T-cell (primary cell): ENCODE measurements at places on chromosomes 3 and 15.

- peak; percentile 54 for DNase-seq
These were observed 24.2 kb downstream of the PXYLP1 start for GRCh38 chr3:141255846-141256261.

GRCh38 chr3:21477541-21478288 is 273.3 kb downstream of the ZNF385D start:
- no peak for DNase-seq

DNA sequence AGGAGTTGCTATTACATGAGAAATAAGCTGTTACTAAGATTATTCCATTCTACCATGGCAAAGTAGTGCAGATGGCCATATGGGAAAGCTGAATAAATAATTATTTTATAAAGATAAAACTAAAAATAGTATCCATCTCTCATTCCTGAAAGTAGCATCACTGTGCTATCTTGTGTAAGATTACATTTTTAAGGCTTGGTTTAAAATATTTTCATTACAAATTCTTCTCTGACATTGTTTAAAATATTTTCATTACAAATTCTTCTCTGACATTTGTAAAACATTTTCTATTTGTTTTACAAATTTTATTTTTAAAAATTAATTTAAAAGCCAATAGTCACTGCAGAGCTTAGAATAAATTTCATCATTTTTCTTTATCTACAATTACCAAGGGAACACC is 665.5 kb upstream of the NAALADL2 start:
- no peak for DNase-seq

- DNase-seq: no peak
These were observed 28.9 kb downstream of the CSTA start for GRCh38 chr3:122353893-122354401.

DNA sequence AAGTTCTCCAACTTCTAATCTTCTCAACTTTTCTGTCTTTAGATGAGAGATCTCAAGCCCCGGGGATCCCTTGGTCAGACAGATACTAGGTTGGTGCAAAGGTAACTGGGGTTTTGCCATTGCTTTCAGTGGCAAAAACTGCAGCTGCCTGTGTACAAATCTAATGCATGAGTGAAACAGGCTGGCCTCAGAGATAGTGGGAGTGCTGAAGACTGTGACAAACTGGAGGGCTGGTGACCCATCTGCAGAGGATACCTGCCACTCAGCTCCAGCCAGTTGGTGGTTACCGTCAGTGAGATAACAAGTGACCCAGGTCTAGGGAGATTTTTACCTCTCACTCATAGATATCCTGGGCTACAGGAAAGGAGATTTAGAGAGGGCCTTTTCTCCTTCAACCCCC is 85.7 kb downstream of the RYR3 start:
- DNase-seq: no peak

DNA sequence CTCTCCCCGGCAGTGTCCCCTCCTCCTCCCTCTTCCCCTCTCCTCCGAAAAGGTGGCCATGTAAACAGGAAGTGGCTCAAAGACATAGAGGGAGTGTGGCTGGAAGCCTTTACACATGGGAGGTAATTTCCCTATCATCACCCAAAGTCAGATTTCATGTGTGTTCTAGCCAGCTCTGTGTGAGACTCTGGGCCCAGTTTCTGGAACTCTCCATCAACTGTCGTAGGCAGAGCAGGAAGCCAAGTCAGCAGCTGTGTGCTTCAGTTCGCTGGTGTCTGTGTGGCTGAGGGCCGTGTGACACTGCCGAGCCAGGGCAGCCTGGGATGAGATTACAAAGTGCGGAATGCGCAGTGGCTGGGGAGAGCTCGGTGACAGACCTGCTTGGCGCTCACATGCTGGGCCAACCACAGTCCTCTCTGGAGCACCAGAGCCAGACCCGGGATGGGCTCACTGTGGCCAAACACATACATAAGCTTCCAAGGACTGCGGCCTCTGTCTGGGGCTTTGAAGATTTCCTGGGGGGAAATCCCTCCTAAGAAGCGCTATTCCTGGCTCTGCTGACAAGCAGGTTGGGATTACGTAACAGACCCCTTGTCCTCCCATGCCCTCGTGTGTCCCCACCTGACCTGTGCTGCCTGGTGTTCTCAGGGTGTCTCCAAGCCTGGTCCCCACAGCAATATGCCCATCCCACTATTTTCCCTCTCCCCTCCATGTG is 50.7 kb downstream of the UMPS start:
- DNase-seq: no peak

- no peak for DNase-seq
These were observed 300.7 kb downstream of the WDR72 start for GRCh38 chr15:53458736-53459135.

DNA sequence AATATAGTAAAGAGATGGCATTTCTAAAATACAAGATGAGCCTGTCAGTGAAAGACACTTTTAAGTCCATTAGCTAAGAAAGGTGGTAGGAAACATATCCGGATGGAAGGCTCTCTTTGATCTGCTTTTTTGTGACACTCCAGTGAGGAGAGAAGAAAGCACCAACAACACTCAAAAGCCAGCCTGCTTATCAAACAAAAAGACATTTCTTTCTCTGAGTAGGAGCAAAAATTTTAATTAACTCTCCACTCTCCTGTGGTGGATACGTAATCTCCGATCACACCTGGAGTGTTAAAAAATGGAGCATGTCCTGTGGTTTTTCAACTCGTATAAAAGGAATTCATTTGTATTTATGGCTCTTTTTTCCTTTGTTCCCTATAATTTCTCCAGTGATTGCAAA is 65.3 kb downstream of the OXNAD1 start:
- no peak for DNase-seq

- DNase-seq: no peak
These were observed 599.4 kb downstream of the ZIC1 start for GRCh38 chr3:148008591-148008990.

DNA sequence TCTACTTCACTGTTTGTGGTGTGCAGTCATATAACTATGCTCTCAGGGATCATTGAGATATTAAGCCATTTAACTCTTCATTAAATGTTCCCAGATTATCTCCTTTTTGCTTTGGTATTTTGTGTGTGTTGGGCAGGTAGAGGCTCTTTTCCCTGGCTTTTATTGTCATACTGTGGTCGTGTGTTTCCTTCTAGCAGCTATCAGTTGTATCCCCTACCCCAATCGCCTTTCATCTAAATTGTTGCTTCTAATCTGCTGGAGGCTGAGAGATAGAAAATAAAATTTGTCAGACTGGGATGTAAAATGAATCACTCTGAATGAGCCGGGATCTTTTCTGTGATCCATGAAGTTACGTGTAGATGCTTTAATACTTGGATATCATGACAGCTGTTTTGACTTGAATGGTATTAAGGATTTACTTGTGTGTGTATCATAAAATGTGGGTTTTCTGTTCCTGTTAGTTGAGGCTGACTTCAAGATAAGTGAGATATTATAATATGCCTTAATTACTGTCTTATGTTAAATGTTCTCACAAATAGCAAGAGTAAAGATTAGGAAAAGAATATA is 9.2 kb downstream of the NFKBIZ start:
- DNase-seq: no peak

DNA sequence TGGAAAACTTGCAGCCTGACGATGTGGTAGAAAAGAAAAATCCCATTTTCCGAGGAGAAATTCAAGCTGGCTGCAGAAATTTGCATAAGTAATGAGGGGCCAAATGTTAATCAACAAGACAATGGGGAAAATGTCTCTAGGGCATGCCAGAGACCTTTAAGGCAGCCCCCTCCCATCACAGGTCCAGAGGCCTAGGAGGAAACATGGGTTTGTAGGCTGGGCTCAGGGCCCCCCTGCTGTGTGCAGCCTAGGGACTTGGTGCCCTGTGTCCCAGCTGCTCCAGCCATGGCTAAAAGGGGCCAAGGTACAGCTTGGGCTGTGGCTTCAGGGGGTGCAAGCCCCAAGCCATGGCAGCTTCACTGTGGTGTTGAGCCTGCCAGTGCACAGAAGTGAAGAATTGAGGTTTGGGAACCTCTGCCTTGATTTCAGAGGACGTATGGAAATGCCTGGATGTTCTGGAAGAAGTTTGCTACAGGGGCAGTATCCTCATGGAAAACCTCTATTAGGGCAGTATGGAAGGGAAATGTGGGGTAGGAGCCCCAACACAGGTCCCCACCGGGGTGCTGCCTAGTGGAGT is 75.9 kb upstream of the CADPS start:
- no peak for DNase-seq

DNA sequence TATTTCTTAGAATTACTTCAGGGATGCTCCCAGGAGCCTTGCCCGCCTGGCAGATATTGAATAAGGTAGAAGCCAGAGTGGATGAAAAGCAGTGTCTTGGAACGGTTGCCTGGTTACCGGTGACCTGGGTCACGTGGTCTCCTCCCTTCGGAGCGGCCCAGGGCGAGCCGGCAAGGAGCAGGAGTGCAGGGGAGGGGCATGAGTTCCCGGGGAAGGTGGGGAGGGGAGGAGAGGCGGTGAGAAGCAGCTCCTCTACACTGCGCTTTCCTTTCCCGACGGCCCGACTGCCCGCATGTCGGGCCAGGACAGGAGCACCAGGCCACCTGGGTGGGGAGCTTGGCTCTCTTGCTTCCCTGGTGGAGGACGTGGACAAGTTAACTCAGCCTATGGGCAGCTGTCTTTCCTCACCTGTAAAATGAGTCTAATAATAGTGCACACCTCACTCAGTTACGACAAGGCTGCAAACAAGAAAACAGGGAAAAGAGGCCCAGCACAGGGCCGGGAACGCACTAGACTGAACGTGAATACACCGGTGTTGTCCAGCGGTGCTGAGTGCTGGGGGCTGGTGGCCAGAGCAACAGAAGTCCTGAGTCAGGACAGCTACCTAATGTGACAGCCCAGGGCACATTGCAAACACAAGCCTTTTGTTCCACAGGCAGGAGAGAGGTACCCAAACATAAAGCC is 198.3 kb downstream of the ADAMTS9 start:
- no peak for DNase-seq

GRCh38 chr3:45646051-45646585 is 43.1 kb upstream of the SACM1L start:
- no peak for DNase-seq

- DNase-seq: no peak
These were observed 137.4 kb downstream of the MBNL1 start for GRCh38 chr3:152405915-152406802.

GRCh38 chr15:85691350-85692240 is 103.1 kb downstream of the KLHL25 start:
- DNase-seq: no peak

GRCh38 chr15:94206463-94207167 is 24.7 kb upstream of the MCTP2 start:
- no peak for DNase-seq

DNA sequence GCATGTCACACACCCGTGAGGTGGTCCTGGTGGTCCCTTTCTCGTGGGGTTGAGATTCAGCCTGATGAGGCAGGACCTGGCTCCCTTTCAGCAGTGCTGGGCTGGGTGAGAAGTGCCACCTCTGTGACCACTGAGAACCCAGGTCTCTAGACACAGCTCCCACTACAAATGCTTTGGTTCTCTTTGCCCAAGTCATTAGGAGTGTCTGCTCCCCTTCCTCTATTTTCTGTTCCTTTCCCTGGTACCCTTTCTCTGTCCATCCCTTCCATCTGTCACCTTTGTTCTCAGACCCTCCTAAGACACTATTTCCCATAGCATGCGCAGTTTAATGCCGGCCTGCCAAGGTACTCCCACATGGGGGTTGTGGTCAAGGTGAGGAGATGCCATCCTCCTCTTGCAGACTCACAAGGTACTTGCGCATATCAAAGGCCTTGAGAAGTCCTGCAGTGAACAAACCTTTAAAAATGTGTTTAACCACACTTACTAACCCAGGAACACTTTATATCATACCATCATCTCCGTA is 297.7 kb downstream of the LRTM1 start:
- no peak for DNase-seq

DNA sequence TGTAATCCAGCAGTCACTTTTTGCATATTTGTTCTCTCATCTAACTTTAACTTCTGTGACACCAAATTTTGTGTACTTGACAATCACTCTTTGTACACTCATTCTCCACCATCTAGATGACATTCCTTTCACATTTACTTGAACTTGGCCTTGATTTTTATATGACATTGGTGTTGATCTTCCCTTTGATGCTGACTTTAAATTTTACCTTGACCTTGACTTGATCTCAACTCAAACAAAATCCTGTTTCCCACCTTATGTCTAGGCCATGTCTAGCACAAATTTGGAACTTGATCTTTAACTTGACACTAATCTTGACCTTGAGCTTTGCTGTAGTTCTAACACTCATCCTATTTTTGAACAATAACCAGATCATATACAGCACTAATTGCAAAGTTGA is 33.2 kb downstream of the ROPN1B start:
- no peak for DNase-seq

- no peak for DNase-seq
These were observed 26.9 kb upstream of the EHHADH start for GRCh38 chr3:185280572-185281365.

DNA sequence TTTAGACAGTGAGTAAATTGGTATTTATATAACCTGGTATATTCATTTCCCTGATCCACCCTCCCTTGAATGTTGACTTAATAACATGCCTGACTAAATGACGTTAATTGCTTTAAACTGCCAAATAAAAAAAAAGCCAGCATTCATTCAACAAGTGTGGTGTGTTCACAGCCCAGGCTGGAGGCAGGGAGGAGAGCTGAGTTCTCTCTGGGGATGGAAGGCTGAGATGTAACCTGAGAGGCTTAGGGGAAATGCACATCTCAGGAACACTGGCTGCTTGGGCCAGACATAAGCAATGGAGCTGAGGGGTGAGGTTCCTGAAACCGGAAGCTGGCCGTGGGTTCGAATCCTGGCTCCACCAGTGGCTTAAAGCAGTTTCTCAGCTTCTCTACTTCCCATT is 17.3 kb downstream of the CACNA2D3 start:
- DNase-seq: no peak

GRCh38 chr3:177529716-177530335 is 332.5 kb upstream of the TBL1XR1 start:
- no peak for DNase-seq

DNA sequence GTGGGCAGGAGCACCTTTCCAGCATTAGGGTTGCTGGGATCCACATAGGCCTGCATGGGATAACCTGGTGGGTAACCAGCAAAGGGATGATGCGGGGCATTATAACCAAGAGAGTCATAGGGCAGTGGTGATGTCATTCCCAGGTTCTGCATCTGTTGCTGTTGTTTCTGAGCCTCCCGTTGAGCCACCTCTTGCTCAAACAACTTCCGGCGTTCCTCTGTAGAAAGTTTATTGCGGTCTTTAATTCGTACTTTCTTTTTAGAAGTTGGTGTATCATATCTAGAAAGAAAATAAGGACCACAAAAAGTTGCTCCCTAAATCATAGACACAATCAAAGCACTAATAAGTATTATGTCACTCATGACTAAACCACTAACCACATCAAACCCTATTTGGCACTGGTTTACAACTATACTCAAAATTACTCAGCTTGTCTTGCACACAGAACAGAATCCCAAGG is 77.8 kb downstream of the NBEAL2 start:
- DNase-seq: peak; percentile 26

DNA sequence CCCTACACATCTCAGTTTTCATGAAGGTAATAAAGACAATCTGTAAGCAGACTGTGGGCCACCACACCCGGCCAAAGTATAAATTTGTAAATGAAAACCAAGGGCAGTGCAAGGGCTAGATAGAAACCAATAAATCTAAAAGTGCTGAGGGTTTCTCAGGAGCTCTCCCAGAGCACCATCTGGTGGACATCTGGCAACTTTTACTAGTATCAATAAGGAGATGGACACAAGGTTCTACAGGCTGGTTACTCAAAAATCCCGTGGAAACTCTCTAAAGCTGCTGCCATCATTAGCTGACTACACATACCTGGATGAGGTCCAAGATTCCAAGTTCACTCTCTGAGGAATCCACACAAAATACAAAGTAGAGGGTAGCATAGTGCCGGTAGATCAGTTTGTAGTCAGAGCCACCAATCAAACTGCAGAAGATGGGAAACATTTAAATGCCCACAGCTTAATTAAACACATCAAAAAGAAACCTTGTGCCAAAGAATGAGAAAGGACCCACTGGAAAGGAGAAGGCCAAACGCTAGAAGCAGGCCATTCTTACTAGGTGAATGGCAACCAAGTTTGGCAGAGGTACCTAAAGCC is 5.5 kb downstream of the AP3S2 start:
- DNase-seq: no peak
